Sigmoid colon (tissue), 7 donors: ENCODE measurements at places on chromosomes 6 and 20.

DNA sequence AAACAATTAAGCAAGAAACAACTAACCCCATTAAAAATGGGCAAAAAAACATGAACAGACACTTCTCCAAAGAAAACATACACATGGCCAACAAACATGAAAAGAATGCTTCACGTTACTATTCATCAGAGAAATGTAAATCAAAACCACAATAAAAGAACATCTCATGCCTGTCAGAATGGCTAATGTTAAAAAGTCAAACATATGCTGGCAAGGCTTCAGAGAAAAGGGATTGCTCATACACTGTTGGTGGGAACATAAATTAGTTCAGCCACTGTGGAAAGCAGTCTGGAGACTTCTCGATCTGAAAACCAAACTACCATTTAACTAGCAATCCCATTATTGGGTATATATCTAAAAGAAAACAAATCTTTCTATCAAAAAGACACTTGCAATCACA is 217.5 kb downstream of the TINAG start:
- no peak for DNase-seq

- DNase-seq, result no peak
These were observed 38.7 kb downstream of the CDKAL1 start for GRCh38 chr6:20572940-20573339.

GRCh38 chr6:37723016-37723415 is 25.3 kb upstream of the MDGA1 start:
- no peak for DNase-seq

GRCh38 chr20:63374504-63374903 is 13.4 kb upstream of the CHRNA4 start:
- DNase-seq, result no peak

GRCh38 chr6:37170273-37171200 is 585 bp downstream of the PIM1 start:
- DNase-seq, result peak; percentile 88

- DNase-seq, result no peak
These were observed 221.2 kb downstream of the FNDC1 start for GRCh38 chr6:159390381-159390780.

DNA sequence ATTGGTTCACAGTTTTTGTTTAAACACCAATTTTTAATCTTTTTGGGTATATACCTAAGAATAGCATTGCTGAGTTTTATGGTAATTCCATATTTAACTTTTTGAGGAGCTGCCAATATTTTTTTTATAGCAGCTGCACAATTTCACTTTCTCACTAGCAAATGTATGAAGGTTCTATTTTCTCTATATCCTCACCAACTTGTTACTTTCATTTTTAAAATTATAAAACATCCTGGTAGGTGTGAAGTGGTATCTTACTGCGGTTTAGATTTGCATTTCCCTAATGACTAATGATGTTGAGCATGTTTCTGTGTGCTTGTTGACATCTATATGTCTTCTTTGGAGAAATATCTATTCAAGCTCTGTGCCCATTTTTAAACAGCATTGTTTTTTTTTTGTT is 452.1 kb downstream of the GRIK2 start:
- no peak for DNase-seq

DNA sequence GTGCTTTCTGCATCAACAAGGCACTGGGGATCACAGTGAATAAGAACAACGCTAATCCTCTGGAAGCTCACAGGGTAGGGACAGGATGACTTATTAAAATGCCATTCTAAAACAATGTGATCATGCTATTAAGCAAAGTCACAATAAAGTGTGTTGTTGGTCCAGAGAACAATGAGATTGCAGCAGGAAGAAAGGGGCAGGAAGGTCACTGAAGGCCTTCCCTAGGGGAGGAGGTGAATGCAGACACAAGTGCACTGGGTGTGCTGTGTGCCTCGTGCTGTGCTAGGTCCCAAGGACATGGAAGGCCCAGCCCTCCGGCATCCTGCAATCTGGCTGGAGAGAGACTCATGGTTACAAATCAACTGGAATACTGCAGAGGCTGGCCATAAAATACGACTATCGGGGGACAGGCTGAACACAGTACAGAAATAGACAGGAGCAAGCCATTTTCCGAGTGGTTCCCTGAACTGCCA is 55.7 kb downstream of the LYRM4 start:
- DNase-seq, result no peak

DNA sequence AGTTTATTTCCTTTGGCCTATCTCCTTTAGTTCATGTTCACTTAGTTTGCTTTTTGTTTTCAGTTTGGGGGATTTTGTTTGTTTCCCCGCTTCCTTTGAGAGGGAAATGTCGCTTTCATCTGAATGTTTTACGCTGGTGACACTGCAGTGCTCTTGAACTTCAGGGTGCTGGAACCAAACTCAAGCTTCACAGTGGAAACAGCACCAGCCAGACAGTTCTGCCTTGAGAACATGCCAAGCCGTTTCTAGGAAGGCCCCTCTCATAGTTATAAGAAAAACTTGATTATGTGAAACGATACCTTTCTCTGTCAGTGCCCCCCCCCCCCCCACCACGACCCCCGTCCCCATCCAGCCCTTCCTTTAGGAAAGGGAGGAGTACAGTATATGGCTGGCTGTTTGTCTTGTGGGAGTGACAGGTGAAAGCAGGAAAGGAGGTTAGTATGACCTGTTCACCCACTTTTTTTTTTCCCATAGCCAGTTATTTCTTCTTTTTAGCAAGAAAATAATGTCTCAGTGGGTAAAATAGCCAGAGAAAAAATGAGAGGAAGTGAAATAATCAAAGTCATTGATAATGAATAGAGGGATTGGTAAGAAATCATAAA is 130.1 kb downstream of the LRRC1 start:
- no peak for DNase-seq

DNA sequence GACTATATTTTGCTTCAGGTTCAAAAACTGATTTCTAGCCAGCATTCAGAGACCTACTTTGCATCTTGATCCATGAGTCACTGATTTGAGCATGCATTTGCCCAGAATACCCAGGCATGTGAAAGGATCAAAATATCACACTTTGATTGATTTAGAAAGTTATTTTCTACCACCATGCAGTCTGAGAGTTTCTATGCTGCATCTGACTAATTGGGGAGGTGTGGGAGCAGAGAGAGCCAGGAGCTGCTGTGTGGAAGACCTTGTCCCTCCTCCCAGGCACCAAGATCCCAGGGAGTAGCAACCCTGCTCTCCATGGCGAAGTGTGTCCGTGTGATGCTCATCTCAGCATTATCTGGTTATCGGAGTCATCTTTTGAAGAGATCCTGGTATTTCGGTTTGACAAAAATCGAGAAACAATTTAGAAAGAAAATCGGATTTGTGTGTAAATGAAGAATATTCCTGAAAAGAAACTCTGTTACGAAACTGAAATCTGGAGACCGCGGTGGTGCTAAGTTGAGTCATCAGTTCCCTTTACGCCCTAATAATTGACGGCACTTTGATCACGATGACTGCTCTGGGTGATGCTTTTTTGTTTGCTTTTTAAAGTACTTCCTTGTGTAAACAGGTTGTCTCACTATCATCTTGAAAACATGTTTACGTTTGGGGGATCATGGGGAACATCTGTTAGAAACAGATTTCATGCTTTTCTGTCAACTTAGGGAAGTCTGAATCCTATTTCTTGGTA is 193.4 kb downstream of the BACH2 start:
- no peak for DNase-seq

- peak; percentile 70 for DNase-seq
These were observed 90.0 kb upstream of the BACH2 start for GRCh38 chr6:90386399-90387382.

DNA sequence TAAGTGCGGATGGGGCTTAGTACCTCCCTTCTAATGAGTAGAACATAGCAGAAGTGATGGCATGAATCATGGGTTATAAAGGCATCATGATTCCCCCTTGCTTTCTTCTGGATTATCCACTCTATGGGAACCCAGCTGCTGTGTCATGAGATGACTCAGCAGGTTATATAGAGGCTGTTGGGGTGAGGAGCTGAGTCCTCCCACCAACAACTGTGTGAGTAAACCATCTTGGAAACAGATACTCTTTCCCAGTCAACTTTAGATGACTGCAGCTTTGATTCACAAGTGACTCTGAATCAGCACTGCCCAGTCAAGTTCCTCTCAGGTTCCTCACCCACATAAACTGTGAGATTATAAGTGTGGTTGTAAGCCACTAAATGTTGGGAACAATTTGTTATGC is 46.3 kb downstream of the FAM83B start:
- DNase-seq, result no peak

DNA sequence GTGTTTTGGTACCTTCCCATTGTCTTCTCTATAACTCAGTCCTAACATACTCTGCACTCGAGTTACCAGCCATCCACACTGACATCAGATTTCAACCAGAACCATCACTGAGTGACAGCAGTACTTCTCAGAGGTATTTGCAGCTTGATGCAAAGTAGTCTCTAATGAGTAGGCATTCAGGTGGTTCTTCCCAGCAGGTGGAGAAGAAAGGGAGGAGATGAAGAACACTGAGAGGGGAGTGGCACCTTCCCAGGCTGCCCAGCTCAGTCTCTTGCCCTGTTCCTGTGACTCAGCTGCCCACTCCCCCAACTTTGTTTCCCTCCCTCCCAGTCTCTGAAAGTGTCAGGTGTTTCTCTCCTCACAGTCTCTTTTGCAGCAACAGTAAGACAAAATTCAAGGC is 38.7 kb upstream of the SMIM28 start:
- no peak for DNase-seq

- DNase-seq, result no peak
These were observed 19.7 kb downstream of the VAPB start for GRCh38 chr20:58408603-58409246.

DNA sequence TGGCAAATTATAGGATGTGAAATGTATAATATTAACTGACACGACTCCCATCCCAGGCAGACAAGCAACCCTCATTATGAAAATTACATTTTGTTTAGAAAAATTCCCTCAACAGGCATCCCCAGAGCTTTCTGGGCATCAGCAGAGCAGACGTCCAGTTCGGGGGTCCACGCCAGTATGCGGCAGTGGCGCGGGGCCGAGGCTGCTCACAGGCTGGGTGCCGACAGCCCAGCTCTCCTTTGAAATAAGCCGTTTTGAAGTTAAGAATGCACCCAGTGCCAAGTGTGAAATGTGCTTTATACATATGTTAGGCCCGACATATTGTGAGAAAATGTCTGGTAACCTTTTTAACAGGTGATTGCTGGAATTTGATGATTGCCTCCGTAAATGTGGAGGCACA is 50.4 kb downstream of the RPP40 start:
- no peak for DNase-seq

- DNase-seq, result peak; percentile 70
These were observed 27.1 kb downstream of the RAB44 start for GRCh38 chr6:36724514-36725390.

GRCh38 chr20:63253438-63254231 is 628 bp downstream of the NKAIN4 start:
- no peak for DNase-seq

DNA sequence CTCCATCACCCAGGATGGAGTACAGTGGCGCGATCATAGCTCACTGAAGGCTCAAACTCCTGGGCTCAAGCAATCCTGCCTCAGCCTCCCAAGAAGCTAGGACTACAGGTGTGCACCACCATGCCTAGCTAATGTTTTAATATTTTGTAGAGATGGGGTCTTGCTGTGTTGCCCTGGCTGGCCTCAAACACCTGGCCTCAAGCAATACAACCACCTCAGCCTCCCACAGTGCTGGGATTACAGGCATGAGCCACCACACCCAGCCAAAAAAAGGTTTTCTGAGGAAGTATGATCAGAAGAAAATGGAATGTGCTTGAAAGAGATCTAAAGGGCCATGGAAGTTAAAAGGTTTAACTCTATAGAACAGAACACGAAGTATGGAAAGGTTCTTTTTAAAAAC is 8.7 kb downstream of the RBBP9 start:
- DNase-seq, result no peak

- peak; percentile 97 for DNase-seq
These were observed 5.3 kb upstream of the HSPA1B start for GRCh38 chr6:31822036-31822821.

DNA sequence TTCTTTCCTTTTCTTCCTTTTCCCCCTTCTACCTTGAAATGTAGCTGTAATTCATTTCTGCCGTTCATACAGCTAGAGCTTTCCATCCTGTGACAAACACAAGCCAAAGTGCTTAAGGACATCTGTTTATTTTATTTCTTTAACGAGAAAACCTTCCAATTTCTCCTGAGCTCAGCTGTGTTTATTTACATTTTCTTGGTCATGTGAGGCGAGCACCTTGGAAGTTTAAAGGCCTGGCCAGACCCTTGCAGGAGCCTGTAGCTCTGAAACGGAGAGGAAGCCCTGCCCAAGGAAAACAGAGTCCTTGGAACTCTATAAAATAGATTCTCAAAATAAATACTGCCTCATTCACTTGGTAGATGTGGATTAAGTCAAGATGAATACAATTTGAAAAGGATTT is 223.1 kb downstream of the EYA2 start:
- peak; percentile 49 for DNase-seq

GRCh38 chr20:1265226-1265915 is 723 bp upstream of the SNPH start:
- DNase-seq, result no peak

DNA sequence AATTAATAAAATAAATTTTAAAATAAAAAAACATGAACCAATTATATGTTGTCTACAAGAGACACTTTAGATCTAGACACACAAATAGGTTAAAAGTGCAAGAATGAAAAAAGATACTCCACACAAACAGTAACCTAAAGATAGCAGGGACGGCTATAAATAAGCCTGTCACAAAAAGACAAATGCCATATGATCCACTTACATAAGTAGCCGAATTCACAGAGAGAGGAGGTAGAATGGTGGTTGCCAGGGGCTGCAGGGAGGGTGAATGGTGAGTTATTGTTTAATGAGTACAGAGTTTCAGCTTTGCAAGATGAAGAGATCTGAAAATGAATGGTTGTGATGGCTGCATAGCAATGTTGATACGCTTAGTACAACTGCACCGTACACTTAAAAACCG is 32.7 kb downstream of the KATNA1 start:
- no peak for DNase-seq

DNA sequence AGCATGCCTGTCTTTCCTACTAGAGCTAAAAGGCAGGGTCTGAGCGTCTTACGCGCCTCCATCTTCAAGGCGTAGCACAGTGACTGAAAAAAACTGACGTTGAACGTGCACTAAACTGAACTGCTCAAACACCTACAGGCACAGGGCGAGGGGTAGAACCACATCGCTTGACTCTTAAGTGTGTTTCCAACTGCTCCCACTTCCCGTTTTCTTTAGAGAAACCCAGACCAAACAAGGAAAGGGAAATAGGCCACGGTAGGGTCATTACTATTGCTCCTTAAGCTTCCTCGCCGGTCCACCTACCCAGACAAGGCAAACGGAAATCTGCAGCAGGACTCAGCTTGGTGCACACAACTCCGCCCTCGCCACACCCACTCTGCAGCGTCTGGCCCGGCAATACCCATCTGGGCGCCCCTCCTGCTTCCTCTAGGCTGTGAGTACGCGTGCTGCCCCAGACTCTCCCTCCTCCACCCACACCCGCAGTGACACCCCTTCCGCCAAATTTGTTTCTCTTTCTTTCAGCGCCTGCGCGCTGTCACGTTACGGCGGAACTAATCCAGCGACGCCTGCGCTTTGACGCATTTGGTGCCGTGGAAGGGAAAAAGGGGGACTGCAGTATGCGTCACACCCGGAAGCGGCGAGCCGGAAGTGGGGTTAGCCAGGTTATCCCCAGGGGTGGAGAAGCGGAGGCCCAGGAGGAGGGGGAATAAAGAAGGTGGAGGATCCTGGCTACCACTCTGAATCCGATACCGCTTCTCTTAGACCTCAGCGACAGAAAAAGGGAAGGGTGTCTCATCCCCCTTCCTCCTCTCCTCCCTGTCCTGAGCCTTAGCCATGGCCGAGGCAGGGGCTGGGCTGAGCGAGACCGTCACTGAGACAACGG is at the start of gene PPP1R11:
TSS of gene PPP1R11 (plus strand) at position 622 of the 883 bp plus-strand sequence. CDS start at position 835, 213 bp downstream.
- DNase-seq, result peak; percentile 100
